Brain (organoid and tissue), 16 donors: ENCODE measurements at places on chromosomes 2 and 18.

GRCh38 chr2:28607730-28608499 is 112.1 kb downstream of the PLB1 start:
- peak; percentile 98 for DNase-seq

- no peak for DNase-seq
Measured at GRCh38 chr18:24875777-24876176, 415.3 kb downstream of the HRH4 start.

GRCh38 chr2:234548695-234549420 is 52.0 kb upstream of the ARL4C start:
- DNase-seq: no peak

DNA sequence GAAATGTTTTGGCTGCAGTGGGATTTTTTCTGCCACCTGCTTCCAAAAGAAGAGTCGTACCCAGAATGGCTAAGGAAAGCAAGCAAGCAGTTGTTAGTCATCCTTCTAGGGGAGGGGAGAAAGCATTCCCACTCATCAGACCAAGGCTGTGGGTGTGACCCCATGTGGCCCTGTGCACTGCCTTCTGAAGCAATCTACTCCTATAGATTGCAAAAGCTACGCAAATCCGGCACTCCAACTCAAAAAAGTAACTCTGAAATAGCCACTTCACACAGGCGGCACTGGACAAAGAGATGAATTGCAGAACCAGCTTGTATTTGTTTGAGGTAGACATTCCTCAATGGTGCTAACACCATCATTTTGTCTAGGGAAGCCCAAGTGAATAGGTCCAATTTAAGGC is 44.3 kb downstream of the ST3GAL5 start:
- no peak for DNase-seq

- DNase-seq: no peak
Measured at GRCh38 chr18:48197819-48198218, 211.4 kb downstream of the ZBTB7C start.

- DNase-seq: no peak
Measured at GRCh38 chr18:67266246-67267237, 250.0 kb downstream of the DSEL start.

DNA sequence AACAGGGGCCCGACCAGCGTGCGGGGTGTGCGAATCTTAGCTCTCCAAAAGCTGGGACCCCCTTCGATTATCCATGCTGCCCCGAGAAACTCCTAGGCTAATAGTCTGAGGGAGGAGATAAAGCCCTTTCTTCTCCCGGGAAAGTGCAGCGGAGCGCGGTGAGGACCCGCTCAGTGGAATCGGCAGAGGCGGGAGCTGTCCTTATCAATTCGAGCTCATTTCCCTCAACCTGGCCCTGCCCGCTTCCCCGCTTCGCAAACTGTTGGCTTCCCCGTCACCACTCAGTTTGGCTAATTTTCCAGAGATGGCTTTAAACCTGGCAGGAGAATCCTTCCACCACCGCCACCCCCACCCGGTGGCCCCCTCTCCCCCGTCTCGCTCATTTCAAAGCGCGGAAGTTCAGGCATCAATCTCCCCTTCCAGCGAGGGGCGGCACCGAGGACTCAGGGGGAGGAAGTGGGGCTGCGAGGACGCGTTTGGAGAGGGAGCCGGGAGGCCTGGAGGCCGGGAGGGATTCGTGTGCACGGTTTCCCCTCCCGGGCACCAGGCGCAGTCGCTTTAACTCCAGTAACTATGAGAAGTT is 1.6 kb downstream of the KLHL14 start:
- DNase-seq: peak; percentile 72

DNA sequence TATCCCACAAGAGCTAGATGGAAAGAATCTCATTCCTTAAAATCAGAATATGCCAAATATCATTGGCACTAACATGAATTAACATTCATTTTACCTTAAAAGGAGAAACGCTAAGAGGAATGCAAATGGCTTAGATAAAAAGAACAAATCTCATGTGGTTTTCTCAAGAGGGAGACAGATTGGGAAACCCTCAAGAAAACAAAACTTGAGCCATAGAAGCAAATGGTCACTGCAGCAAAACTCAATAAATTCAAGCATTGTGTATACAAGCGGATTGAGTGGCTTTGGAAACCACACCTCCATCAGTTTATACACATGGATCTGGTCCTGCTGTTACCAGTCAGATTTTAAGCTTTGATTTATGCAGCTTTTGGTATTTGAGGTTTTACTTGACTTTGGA is 1331.8 kb upstream of the ZEB2 start:
- no peak for DNase-seq

- no peak for DNase-seq
Measured at GRCh38 chr2:55114082-55114481, 63.8 kb upstream of the RTN4 start.

- DNase-seq: peak; percentile 17
Measured at GRCh38 chr2:176177580-176178037, 10.9 kb upstream of the HOXD1 start.

GRCh38 chr18:60182223-60182622 is 190.4 kb downstream of the MC4R start:
- DNase-seq: no peak

DNA sequence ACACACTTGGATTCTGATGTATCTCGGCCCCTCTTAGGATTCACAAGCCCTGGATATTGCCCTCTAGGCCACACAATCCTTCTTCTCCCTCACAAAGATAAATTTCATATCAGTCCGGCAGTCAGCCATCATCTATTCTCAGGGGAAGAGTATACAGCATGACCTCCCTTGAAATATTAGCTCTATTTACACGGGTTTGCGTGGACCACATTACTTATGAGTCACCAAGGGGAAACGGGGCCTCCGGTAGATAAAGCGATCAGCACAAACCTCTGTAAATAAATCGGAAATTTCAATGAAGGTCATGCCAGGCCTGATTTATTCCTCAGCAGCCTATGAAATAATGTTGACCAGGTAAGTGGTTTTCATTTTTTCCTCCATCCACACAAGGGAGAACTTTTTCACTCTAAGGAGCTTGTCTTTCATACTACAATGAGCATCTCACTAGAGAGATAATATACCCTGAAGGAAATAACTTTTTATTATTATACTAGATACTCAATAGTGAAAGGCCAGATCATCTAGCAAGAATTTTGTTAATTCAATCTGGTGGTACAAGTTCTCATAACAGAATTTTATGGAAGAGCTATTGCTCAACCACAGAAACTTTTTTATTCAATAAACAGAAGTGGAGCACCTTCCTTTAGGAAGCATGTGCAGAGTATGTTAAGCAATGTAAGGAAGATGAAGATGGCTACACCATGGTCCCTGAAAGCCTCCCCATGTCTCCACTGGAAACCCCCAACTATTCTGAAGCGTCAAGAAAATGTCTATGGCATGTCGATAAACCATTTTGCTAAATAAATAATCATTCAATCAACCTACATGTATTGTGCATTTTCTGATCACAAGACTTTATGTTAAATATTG is 125.2 kb upstream of the PIK3C3 start:
- DNase-seq: no peak

DNA sequence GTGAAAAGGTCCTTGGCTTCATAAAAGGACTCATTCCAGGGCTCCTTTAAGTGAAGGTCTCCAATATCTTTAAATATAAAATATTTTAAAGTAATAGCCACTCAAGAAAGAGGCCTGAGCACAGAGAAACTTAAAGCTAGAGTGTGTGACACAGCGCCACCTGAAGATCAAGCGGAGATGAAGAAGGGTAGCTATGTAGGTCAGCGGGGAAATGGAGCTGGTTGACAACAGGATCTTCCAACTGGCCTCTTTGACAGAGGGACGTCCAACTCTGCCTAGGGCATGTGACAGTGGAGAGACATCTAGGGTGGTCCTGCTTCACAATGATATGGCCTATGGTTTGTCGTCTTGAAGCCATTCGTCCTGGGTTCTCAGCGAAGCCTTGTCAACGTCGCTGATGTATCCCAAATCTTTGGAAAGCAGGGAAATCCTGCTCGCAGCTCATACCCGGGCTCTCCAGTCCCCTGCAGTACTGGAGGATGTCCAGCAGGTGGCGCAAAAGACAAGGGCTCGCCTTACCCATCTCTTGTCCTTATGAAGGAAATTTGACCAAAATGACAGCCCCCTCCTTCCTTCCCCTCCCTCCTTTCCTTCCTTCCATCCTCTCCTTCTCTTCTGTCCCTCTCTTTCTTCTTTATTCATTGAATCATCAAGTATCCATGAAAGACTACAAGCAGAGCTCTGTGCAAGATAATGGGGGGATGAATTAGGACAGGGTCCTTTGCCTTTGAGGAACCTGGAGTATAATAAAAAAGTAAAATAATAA is 59.6 kb downstream of the LONRF2 start:
- DNase-seq: peak; percentile 89

DNA sequence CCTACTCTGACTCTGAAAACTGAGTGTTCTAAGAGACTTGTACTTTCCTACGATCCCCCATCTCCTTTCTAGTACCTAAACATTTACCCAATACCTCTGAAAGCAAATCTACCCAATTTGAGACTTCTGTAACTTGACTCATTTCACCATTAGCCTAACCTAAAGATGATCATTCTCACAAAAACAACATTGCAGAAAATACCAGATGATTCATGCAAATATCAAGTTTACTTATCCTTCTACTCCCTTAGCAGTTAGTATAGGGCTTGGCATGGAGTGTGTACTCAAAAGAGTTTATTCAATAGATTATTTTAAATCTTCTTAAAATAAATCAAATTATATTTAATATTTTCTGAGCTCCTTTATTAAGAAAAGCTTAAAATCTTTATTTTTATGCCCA is 89.6 kb downstream of the NR4A2 start:
- no peak for DNase-seq

DNA sequence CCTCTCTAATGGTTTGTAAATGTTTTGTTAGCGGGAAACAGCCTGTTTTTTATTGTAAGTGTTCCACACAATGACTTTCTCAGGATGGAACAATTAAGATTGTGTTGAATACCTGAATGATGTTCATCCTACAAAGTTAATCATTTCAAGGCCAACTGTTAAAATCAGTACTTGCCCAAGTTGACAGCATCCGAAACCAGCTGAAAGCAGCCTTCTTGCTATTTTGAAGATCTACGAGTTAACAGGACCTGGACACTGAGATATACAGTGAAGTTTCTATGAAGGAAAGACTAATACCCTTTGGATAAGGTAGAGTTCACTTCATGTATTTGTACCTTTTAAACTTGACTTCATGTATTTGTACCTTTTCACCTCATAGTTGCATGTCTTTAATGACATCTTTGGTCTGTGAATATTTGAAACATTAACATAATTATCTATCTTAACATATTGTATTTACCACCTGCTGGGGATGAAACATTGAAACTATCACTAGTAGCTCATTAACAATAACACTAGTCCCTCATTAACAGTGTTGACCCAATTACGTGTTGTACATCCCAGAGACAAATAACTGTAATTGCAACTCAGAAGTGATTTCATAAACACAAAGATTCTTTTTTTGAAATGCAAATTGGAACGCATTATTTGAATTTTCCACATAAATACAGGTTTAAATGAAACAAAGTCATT is 556.0 kb upstream of the MEX3C start:
- DNase-seq: no peak

DNA sequence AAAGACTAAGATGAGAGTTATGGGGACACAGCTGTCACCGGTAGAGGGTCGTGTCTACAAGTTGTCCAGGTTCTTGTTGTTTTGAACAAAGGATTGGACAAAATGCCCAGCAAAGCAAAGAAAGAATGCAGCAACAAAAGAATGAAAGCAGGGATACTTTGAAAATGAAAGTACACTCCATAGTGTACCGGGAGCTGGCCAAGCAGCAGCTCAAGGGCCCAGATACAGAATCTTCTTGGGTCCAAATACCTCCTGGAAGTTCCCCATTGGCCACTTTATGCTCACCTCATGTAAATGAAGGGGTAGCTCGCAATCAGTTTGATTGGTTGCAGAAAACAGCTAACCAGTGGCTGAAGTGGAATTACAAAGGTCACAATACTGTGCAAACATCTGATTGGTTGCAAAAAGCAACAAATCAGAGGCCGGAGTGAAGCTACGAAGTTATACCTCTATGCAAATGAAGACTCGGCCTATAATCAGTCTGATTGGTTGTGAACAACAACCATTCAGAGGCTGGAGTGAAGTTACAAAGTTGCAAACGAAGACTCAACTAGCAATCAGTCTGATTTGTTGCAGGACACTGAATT is 474.9 kb upstream of the TMEFF2 start:
- DNase-seq: no peak

DNA sequence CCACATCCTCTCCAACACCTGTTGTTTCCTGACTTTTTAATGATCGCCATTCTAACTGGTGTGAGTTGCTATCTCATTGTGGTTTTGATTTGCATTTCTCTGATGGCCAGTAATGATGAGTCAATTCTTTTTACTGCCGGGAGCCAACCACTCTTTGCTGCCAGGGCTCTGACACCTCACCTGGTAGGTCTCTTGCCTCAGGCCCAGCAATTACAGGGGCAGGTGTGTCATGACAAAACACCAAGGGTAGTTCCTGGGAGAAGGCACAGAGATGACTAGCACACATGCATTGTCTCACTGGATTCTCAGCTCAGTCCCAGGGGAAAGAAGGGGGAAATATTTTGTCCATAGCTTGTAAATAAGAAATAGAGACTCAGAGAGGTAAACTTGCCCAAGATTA is 122.3 kb downstream of the CHST9 start:
- DNase-seq: no peak

DNA sequence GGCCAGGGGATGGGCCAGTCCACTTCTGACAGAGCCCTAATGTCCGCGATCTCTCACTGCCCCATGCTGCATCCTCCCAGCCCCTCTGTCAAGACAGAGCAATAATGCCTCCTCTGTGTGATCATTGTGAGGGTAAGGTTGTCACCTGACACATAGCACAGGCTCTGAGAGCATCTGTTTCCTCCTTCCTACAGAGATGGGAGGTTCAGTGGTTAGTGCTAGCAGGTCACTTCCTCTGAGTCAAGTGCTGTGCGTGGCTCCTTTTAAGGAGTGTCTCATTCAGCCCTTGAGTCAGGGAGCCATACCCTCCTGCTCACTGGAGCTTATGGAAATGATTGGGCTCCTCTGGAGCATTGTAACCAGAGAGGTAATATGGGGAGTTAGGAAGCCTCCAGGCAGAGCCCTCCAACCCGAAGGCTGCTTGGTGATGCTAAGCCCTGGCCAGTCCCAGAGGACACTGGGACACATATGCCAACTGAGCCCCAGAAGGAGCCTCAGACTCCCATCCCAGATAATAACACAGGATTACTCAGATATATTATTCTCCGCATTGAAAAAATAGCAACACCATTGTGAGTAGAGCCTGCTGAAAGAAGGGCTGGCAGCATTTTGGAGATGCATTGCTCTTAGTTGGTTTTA is 189.0 kb downstream of the GALNT1 start:
- DNase-seq: no peak

DNA sequence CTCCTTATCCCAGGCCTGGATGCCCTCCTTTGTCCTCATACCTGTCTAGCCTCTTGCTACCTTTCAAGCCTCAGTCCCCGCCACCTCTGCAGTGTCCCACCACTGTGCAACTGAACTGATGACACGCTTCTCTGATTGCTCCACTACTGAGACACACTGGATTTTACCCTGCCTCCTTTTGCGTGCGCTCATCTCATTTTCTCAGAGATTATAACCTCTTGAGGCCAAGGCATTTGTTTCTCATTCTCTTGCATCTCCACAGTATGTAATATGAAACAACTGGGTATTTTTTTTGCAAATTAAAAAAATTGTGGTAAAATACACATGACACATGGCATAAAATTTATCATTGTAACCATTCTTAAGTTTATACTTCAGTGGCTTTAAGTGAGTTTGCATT is 95.4 kb downstream of the PRKCE start:
- DNase-seq: no peak
